ENCODE measurements at places on chromosomes 1 and 21.

GRCh38 chr1:27053977-27054753, 41.5 kb upstream of the TENT5B start:
- DNase-seq = no peak

DNA sequence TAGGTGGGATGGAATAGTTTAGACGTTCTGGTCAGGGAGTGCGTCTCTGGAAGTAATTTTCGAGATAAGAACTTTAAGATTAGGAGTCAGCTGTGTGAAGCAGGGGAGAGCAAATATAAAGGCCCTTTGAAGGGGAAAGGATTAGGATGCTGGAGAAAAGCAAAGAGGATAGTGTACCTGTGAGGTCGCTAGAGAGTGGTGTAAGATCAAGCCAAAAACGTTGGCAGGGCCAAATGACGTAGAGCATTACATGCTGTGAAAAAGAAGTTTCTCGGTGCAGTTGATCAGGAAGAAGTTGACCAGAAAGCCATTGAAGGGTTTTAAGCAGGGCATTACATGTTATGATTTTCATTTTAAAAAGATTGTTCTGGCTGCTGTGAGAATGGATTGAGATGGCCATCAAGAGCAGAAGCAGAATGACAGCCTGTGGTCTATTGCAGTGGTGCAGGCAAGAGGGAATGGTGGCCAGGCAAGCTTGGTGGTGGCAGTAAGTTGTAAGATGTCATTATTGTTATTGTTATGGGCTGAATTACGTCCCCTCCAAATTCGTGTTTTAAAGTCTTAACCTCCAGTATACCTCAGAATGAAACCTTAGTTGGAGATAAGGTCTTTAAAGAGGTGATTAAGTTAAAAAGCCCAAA, 113.6 kb upstream of the KIF26B start:
- DNase-seq = no peak

- no peak for DNase-seq
Measured at GRCh38 chr1:115867216-115867615, 26.3 kb upstream of the NHLH2 start.

DNA sequence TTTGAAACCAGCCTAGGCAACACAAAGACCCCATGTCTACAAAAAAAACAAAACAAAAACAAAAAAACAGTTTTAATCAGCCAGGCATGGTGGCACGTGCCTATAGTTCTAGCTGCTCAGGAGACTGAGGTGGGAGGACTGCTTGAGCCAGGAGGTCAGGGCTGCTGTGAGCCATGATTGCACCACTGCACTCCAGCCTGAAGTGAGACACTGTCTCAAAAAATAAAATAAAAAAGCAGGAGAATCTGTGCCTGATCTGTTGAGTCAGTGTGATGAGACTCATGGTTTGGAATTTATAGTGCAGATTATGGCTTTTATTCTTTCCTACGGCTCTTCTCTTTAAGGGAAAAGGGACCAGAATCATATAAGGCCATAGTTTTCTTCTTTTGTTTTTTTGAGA, 16.5 kb downstream of the TRIT1 start:
- peak; percentile 61 for DNase-seq

DNA sequence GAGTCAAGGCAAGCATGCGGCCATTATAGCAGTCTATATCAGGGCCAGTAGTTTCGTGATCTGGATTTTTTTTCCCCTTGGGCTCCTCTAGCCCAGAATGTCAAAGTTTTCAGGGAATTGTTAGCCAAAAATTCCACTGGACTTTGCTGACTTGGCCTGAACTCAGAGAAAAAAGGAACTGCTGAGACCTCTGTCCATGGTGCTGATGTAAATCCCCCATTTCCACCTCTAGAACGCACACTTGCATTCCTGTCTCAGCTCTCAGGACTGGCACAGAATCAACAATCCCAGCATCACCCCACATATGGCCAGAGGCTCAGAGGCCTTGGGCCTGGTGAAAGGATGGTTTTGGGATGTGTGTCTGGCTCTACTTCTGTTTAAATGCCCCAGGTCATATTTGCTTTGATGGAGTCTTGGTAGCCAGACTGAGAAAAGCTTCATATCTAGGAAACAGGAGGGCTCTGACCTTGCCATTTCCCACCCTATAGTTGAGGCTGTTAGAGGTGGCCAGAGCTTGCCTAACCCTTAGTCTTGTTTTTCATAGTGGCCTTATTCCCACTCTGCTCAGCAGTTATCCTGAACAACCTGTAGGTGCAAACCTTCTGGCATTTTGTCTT, 16.9 kb upstream of the EFCAB14 start:
- no peak for DNase-seq

All from BJ (cell line).